ENCODE measurements at places on chromosomes 16 and 17.

- DNase-seq = no peak
These were observed 67.9 kb downstream of the TNRC6C start for GRCh38 chr17:78026381-78026780.

GRCh38 chr17:67055041-67055443 is 10.7 kb downstream of the CACNG1 start:
- DNase-seq = no peak

DNA sequence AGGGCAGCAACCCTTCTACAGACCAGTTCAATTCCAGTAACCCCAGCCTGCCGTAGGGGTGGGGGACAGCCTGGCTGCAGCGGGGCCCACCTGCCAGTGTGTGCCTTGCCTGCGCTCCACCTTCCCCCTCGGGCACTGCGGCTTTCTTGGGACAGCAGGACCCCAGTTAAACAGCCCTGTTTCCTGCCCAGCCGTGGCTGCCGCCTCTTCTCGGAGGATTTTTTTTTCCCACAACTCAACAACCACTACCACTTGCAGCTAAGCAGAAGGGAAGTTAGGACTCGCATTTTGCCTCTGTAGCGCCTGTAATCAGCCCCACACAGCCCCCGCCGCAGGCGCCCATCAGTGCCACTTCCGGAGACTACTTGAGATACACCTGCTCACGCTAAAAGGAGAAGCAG is 76.1 kb downstream of the RAI1 start:
- DNase-seq = no peak

DNA sequence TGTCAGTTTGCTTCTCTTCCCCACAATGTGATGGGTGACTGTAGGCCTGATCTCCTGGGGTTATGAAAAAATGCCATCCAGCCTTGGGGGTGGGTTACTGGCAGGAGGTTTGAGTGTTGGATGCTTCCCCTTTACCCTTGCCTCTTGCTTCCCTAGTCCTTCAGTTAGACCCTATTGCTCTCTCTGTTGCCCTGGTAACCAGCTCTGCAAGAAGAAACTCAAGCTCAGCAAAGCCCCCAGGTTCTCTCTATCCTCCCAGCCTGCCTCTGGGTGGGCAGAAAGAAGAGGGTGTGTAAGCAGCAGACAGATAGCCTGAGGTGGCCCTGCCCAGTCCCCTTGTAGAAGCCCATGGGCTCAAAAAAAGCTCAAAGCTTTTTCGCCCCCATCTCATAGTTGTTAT is 2.8 kb upstream of the RAPGEFL1 start:
- no peak for DNase-seq

- DNase-seq = no peak
These were observed 41.9 kb upstream of the CHMP6 start for GRCh38 chr17:80949451-80950421.

GRCh38 chr17:51046046-51046445 is 74.6 kb downstream of the SPAG9 start:
- no peak for DNase-seq

GRCh38 chr16:75550211-75550662 is 5.8 kb downstream of the TMEM231 start:
- DNase-seq = no peak

DNA sequence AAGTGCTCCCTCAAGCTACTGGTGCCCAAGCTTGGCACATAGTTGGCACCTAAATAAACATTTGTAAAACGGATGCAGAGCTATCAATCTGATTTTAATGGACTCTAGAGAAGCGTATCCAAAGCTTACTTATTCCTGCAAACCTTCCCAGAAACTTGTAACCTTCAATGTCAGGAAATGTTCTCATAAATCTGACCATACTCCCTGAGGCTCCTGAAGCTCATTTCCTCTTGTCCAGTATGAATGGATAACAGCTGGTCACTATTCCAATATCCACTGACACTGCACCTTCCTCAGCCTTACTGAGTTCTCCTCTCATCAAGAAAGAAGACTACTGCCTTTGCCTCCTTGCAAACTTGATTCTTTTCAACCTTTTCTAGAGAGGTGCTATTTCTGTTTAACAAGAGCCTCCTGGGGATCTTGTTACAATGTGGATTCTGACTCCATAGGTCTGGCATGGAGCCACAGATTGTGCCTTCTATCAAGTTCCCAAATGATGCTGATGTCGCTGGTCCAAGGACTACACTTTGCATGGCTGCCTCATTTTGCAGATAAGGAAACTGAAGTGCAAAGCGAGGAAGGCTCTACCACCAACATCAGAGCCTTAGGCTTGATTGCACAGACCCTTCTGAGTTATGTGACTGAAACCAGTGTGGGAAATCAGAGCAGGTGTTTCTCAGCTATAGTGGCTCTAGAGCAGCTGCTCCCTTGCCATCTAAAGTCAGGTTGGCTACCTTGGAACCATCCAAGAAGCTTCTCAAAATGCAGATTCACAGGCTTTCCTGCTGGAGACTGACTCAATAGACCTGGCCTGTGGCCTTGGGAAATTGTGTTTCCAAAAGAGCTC is 377.8 kb downstream of the SOX9 start:
- no peak for DNase-seq

- no peak for DNase-seq
These were observed 359.3 kb upstream of the SALL1 start for GRCh38 chr16:51510416-51510815.

GRCh38 chr16:2895813-2896212 is 12.8 kb downstream of the FLYWCH2 start:
- no peak for DNase-seq

All from AG04449 (cell line).